Cerebellar nuclear complex (tissue), 1 donor: ENCODE measurements at places on chromosomes 7 and 10.

DNA sequence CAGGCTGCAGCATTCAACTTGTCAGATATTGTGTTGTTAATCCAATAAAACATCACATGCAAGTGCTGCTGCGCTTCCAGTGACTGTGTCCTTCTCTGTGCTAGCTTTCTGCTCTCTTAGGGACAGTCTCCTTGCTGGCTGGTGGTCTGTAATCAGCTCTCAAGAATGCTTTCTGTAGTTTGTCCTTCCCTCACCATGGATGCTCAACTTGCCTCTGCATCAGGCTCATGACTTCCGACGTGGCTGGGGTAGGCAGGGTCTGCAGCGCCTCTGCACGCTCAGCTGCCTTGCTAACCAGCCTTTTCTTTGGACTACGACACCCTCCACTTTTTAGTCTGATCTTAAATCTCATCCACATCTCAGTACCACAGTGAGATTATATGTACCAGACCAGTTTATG lies 58.3 kb downstream of the MMRN2 start:
- DNase-seq, result no peak

DNA sequence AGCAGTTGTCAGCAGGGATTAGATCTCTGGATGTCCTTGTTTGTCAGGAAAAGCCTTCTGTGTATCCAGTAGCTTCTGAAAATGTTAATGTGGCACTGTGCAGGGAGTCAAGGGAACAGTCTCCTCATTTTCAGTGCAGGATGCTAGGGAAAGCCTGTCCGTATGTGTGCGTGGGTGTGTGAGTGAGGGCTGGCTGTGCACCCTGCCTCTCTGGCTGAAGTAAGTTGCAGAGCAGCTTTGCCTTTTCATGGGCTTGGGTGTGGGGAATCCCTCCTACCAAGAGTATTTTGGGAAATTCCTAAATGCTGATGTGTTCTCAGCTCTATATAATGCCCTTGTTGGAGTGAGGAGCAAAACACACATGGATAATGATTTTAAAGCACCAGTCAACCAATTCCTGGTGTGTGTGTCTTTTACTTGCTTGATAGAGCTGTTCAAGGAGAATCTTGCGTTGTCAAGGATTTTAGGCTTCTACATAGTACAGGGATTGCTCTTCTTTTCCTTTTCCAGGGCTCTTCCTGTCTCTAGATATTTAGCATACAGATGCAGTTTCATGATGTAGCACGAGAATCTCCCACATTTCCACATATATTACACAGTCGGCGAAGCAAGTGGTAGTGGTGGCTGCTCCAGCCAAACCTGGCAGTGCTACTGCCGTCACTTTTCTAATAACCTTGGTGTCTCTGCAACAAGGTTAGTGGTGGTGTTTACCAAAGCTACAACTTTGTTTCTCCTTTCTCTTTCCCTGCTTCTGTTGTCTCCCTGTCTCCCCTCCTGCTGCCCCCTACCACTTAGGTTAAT lies 92.8 kb downstream of the MCU start:
- DNase-seq, result peak; percentile 54

- DNase-seq, result no peak
Observed at GRCh38 chr10:87882555-87883294, 19.3 kb downstream of the PTEN start.

GRCh38 chr7:81469153-81469868 lies 300.5 kb downstream of the HGF start:
- DNase-seq, result no peak

DNA sequence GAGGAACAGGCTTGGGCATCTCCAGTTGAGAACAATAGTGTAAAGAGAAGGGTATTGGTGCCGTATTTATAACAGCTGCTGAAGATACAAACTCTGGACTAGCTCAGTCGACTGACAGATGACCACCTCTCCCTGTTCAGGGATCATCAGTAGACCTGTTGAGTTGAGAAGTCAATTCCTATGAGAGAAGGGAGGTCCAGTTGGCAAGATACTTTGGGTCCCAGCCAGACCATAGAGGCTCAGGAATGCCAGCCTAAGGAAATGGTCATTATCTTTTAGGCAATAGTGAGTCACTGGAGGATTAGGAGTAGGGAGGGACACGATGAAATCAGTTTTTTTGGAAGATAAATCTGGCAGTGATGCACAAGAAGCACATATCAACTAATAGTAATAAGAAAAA lies 202.9 kb downstream of the TRIL start:
- DNase-seq, result no peak

DNA sequence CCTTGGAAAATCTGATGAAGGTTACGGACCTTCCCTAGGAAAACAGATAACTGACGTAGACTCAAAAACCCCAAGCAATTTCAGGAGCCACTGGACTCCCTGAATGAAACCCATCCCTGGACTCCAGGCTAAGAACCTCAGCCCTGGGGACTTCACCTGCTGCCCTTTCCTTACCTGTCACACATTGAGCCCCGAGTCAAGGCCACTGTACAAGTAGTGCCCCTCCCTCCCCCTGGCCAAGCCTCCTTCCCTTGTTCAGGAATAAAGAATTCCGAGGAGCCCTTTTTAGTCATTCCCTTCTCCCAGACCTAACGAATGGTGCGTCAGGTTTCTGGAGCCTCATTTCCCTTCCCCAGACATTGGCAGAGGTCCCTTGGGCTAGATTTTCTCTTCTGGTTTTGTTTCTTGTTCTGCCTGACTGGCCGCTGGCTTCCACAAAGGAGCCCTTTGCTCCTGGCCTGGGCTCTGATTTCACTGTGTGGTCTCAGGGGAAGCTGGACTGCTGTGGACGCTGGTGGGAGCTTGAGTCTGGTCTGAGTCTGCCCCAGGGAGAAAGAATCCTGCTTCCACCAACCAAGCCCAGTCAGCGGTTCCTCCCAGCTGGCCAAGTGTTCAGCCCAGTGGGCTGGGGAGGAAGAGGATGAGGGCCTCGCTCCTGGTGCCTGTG lies 31.7 kb downstream of the ZNF775 start:
- no peak for DNase-seq

GRCh38 chr7:139767561-139767982 lies 10.2 kb downstream of the HIPK2 start:
- no peak for DNase-seq

DNA sequence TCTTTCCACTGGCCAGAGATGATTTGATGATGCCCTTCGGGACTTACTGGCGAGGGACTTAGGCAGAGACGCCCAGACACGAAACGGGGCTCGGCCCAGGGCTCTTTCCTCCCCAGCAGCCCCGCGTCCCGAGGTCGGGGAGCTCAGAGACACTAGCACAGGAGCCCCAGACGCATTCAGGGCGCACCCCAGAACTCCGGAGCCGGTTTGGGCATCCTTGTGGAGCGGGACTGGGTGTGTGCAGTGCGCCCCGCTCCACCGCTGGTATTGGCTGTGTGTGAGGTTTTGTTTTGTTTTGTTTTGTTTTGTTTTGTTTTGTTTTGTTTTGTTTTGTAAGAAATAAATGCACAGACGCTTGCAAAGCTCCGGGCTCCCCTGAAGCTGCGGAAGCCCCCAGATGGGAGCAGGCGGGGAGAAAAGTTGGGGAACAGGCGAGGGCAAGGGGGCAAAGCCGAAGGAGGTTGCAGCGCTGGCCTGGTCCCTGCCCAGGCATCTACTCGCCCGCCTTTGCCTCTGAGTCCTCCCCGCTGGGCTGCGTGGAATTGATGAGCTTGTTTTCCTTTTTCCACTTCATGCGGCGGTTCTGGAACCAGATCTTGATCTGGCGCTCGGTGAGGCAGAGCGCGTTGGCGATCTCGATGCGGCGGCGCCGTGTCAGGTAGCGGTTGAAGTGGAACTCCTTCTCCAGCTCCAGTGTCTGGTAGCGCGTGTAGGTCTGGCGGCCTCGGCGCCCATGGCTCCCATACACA lies 1.9 kb upstream of the HOXA5 start:
- DNase-seq, result no peak

GRCh38 chr10:16612115-16612980 lies 90.7 kb upstream of the C1QL3 start:
- no peak for DNase-seq

- DNase-seq, result no peak
Observed at GRCh38 chr7:22563621-22564241, 63.7 kb upstream of the STEAP1B start.

- no peak for DNase-seq
Observed at GRCh38 chr10:89078724-89079672, 88.4 kb downstream of the FAS start.

DNA sequence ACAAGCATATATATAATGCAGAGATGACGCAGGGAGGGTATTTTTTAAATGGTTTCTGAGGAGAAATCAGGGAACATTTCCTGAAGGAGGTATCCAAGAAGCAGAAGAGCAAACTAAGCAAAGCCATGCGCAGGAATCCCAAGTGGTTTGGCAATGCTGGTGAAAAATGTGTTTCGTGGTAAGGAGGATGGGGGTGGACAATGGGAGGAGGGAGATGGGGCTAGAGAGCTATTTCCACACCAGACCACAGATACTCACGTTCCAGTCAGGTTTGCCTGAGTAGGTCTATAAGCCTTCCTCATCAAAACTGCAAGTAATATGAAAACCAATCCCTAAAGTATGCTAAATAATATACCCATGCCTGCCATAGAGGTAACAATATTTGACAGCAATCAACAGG lies 223.7 kb upstream of the MKLN1 start:
- no peak for DNase-seq

- no peak for DNase-seq
Observed at GRCh38 chr7:2093215-2093842, 139.4 kb downstream of the MAD1L1 start.

GRCh38 chr7:146370171-146370570 lies 253.6 kb downstream of the CNTNAP2 start:
- no peak for DNase-seq
